Fibroblast of pulmonary artery (primary cell): ENCODE measurements at places on chromosomes 12 and 14.

GRCh38 chr12:62799766-62800406 lies 135.1 kb downstream of the PPM1H start:
- no peak for DNase-seq

GRCh38 chr12:1034243-1034642 lies 43.2 kb downstream of the ERC1 start:
- DNase-seq: no peak

DNA sequence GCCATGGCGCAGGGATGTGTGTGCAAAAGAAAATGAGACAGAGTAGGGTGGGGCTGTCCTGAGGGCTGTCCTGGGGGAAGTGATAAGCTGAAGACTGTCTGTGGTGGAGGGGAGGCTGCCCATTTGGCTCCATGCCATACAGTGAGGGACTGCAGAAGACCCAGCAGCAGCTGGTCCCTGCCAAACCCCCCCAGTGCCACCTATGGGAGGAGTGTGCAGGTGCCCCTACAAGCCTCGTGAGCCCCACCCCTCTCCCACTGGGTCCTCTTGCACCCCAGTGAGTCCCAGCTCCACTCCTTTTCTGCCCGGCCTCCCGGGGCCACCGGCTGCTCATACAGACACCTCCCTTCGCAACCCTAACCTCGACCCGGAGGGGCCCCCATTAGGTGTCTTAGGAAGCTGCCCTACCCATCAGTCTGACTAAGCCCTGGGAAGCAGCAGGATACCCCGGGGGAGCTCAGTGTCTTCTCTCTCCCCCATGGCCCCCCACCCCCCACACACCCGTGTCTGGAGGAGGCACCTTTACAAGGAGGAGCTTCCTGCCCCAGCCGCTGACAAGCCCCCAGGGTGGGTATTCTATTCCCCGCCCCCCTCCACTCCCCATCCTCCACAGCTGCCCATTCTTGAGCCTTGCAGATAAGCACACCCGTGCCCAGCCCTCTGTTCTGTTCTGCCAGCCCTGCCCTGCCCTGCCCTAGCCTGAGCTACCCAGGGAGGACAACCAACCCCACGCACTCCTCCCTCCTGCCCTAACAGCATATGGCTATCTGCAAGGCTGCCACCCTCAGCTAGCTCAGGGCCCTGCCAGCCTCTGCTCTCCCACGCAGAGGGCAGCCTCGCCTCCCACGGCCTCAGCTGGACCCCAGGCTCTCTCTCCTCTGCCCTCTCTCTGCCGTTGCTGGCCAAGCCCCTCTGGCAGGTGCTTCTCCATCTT lies 41.9 kb downstream of the SLC6A12 start:
- DNase-seq: no peak

- DNase-seq: no peak
Observed at GRCh38 chr12:64701283-64701682, 57.9 kb downstream of the GNS start.

GRCh38 chr12:112010415-112011344 lies 2.3 kb downstream of the TMEM116 start:
- DNase-seq: no peak

GRCh38 chr12:53739214-53740129 lies 12.2 kb upstream of the CALCOCO1 start:
- DNase-seq: no peak

- DNase-seq: peak; percentile 1
Observed at GRCh38 chr12:40569626-40570179, 122.5 kb upstream of the CNTN1 start.

DNA sequence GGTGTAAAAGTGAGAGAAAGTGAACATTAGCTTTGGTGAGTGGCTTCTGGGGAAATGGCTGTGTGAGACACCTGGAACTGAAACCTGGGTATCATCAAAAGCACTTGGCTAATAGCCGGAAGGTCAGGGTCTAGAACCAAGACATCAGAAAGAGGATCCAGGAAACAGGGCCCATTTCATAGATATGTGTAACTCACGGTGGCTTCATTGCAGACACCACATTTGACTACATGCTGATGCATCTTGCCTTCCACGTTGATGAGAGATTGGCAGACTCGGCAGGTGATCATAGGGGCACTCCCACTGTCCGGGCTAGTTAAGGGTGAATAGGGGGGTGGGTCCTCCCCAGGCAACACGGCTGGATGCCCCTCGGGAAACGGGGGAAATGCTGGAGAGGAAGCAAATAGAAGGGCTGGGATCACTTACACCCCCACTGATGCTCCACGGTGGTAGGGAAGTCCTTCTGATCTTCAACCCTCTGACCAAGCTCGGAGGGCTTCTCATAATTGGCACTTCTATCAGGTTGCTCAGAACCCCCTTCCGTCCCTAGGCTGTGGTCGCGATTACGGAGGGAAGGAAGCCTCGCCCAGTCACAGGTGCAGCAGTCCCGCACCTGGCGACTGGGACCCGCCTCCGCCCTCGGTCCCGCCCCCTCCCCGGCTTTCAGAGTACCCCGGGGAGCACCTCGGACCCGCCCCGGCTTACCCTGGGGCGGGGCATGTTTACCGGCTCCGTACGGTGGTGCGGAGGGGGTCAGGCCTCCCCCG lies 593 bp downstream of the PIP4P1 start:
- no peak for DNase-seq

- DNase-seq: peak; percentile 61
Observed at GRCh38 chr12:75923964-75924666, 107.5 kb downstream of the PHLDA1 start.

DNA sequence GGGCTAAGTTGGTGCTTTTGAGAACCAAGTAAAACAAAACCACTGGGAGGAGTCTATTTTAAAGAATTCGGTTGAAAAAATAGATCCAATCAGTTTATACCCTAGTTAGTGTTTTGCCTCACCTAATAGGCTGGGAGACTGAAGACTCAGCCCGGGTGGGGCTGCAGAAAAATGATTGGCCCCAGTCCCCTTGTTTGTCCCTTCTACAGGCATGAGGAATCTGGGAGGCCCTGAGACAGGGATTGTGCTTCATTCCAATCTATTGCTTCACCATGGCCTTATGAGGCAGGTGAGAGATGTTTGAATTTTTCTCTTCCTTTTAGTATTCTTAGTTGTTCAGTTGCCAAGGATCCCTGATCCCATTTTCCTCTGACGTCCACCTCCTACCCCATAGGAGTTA lies 1.8 kb upstream of the RAB5B start:
- DNase-seq: peak; percentile 79

DNA sequence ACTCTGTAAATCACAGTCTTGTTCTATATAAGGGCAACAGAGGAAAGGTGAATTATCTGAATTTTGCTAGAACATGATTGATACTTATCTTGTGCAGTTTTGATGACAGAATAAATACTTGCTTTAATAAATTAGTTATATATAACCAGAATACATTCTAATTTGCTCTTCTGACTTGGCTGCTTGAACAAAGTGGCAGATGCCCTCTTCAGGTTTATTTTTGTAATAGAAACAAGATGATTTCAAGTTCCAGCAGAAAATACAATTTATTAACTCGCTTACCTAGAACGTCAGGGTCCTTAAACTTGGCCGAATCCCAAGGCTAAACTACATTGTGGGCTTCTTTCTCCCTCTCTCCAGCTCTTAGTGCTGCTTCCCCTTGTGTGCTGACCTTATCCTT lies 57.6 kb upstream of the SSTR1 start:
- DNase-seq: no peak

DNA sequence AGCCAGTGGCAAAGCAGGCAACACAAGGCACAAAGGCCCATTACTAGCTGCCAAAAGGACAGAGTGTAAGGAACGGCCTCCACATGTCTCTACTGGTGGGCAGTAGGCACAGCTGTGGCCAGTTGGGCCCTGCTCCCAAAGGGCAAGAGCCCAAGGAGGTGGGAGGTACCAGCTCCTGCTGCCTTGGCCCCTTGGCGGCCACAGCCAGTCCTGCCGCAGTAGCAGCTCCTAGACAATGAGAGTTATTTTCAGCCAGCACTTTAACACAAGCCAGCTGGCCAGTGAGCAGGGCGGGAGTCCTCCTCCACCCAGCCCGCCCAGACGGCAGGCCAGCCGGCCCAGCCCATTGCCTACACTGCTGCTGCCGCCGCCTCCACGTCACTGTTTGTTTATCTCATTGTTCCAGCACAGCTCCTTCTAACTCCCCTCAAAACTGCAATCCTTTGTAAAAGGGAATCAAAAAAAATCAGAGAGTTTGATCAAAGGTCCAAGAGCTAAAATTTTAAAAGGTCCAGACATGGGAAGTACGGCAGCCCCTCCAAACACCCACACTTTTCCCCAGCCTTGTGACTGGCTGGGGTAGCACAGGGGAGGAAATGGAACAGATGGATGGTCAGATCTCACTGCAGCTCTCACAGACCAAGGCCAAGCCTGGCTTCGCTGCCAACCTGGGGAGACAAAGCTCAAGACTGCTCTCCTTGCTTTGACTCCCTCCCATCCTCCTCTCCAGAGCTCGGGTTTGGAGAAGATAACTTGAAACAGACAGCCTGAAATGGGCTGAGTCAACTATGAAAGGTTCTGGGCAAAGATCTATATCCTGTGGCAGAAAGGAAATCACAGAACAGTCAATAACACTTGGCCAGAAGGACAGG lies 33.5 kb downstream of the FMNL3 start:
- DNase-seq: peak; percentile 98

- no peak for DNase-seq
Observed at GRCh38 chr14:71133296-71133695, 226.0 kb downstream of the PCNX1 start.

- no peak for DNase-seq
Observed at GRCh38 chr12:45302621-45303369, 86.9 kb downstream of the ANO6 start.
